GM23338 (cell line): ENCODE measurements at places on chromosomes 11 and 22. TPM values are rescaled to one million over a fixed set of nuclear protein-coding genes. Genes with fewer than 3 reads are reported as not detected.

MMP8 gene
- polyA plus RNA-seq, result not detected in 2 replicates

PKNOX2 gene
- polyA plus RNA-seq, result 0.35 and 0.42 TPM in 2 replicates

RFPL3 gene
- polyA plus RNA-seq, result not detected in 2 replicates

TRIM34 gene
- 0.57 and 1.9 TPM in 2 replicates for polyA plus RNA-seq

PLXNB2 gene
- polyA plus RNA-seq, result 29.1 and 33.0 TPM in 2 replicates

RASSF10 gene
- 0.13 and 0.52 TPM in 2 replicates for polyA plus RNA-seq

POLR3H gene
- 26.5 and 28.7 TPM in 2 replicates for polyA plus RNA-seq

SCO2 gene
- polyA plus RNA-seq, result 1.1 and 2.6 TPM in 2 replicates

RIMBP3C gene
- polyA plus RNA-seq, result 0.03 TPM in 1 of 2 replicates, not detected in the other

TCN2 gene
- 12.4 and 12.9 TPM in 2 replicates for polyA plus RNA-seq

NUP160 gene
- polyA plus RNA-seq, result 41.2 and 41.9 TPM in 2 replicates

LMO1 gene
- polyA plus RNA-seq, result 0.19 and 0.40 TPM in 2 replicates

MUC2 gene
- not detected in 2 replicates for polyA plus RNA-seq

HBG1 gene
- not detected in 2 replicates for polyA plus RNA-seq

OR4A16 gene
- not detected in 2 replicates for polyA plus RNA-seq

OR56A1 gene
- polyA plus RNA-seq, result 0.06 and 0.10 TPM in 2 replicates

GRCh38 chr11:120768949-120769348 is 255.0 kb upstream of the TBCEL start:
- no peak for DNase-seq

DNA sequence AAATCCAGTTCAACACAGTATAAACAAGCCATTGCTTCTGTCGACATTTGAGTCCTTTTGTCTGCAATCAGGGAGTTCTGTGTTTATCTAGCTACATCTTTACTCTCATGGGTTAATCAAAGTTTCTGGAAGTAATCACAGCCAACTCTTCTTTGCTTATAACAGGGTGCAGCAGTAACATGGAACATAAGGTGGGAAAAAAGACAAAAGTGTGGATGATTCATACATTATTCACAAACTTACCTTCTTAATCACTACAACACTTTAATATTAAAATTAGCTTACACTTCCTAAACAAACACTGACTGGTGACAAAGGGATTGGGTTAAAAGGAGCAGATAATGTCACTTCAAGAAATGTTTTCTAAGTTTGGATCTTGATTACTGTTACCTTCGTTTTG is 44.7 kb downstream of the SNX19 start:
- no peak for DNase-seq

DNA sequence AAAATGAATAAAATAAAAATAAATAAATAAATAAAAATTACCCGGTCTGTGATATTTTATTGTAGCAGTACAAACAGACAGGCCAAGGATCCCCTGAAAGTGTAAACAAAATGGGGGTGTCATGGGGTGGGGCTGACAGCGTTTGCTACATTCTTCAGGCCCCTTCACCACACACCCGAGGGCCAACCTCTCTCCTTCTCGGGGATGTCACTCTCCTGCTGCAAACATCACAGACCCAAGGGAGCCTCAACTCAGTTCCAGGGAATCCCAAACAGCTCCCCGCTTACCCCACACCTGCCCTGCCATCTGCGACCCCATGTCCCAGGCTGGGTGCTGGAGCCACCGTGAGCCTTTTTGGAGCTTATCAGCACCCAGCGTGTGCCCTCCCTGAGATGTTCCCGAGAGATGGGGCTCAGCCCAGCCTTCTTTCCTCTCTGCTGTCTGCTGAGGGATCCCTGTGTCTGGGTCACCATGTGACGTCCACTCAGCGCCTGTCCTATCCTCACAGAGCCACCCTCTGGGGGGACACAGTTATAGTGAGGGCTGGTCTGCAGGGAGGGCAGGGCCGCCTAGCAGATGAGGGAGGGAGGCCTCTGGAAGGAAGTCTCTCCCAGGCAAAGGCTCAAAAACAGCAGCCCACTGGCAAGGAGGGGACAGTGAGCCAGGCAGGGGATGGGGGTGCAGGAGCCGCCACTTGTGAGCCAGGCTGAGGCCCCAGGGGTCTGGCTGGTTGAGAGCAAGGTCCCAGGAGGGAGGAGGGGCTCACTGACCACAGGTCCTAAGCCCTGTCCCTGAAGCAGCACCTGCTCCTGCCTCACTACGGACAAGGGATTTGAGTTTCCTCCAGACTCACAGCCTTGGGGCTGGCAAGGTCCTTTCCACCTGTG is 1041.6 kb downstream of the BRD1 start:
- no peak for DNase-seq

DNA sequence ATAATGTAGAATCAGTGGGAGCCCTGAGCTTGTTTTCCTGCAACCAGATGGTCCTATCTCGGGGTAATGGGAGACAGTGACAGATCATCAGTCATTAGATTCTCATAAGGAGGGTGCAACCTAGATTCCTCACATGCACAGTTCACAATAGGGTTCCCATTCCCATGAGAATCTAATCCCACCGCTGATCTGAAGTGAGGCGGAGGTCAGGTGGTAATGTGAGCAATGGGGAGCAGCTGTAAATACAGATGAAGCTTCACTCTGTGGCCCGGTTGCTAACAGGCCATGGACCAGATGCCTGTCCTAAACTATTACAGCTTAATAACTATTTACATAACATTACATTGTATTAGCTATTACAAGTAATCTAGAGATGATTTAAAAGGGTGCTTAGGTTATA is 17.0 kb downstream of the DIXDC1 start:
- no peak for DNase-seq

DNA sequence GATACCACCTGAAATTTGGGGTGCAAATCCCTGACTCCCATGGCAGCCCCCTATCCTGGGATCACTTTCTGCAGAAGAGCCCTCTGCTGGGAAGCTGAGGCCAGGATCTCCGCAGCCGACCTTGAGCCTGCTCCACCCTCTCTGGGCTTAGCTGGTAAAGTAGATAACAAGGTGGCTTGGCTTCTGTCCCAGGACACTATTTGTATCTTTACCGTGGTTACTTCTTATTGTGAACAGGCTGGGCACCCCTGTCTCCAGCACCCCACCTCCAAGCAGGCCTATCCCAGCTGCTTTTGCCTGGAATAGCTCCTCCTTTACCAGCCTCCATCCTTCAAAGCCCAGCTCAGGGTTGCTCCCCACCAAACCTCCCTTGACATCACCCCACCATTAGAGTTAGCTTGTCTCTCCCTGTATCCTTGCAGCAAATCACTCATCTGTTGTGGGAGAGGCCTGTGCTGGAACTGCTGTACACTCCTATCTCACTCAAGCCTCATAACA is 35.2 kb upstream of the P2RY2 start:
- peak; percentile 21 for DNase-seq

DNA sequence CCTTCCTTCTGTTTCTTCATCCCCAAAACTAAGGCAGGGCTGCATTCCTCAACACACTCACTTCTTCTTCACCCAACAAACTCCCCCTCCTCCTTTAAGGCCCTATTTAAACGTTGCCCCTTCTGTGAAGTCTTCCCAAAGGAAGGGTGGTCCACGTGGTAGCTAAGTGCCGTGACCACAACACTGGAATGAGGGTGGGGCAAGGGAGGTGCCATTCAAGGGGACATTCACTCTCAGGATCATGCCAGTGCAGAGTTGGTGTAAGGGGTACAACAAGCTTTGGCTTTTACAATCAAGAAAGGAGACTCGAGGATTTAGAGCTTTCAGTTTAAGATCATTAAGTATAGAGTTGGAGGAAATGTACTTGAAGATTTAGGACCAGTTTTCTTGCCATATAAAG is 8.0 kb upstream of the MS4A10 start:
- no peak for DNase-seq

GRCh38 chr11:15551901-15552851 is 437.5 kb downstream of the INSC start:
- peak; percentile 75 for DNase-seq

GRCh38 chr11:120188371-120188770 is 22.5 kb upstream of the OAF start:
- DNase-seq, result no peak

GRCh38 chr22:26642465-26643417 is 14.6 kb upstream of the MIAT start:
- peak; percentile 71 for DNase-seq

DNA sequence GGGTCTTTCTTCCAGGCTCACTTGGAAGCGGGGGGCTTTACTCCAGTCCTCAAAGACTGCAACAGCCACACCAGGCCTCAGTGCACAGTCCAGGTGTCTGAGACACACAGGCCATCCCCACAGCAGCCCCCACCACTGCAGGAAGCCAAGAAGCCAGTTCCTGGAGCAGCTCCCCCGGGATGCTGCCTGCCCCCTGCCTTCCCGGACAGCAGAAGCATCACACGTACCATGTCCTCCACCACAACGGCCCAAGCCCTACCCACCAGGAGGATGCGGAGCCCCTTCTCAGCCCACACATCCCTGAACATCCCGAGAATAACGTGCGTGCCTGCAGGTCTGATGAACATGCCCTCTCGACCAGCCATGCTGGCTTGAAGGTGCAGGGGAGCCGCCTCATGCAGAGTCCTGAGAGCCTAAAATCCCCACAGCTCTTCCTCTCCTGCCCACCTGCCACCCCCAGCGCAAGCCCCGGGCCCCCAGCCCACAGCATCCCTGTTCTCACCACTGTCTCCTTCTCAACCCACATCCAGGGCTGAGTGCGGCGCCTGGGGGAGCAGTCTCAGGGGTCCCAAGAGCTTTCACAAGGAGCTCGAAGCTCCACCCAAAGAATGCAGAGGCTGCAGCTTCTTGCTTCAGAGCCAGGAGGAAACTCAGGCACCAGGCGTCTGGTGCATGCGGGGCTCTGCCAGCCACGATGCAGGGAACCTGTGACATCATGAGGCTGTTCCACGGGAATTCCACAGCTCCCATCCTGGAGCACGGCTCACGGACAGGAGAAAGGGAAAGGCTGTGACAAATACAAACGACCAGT is 209.6 kb downstream of the BRD1 start:
- DNase-seq, result no peak

DNA sequence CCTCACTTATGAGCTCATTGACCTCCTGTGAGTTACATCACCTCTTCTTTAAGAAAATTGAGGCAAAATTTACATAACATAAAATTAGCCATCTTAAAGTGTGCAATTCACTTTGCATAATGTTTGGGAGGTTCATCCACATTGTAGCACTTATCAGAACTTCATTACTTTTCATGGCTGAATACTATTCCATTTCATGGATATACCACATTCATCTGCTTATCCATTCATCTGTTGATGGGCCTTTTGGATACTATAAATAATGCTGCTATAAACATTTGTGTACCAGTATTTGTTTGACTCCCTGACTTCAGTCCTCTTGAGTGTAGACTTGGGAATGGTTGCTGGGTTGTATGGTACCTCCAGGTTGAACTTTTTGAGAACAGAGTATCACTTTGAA is 103.4 kb downstream of the TP53I11 start:
- no peak for DNase-seq
